ENCODE measurements at places on chromosomes 2 and 18. TPM values are rescaled to one million over a fixed set of nuclear protein-coding genes. Genes with fewer than 3 reads are reported as not detected.

DNA sequence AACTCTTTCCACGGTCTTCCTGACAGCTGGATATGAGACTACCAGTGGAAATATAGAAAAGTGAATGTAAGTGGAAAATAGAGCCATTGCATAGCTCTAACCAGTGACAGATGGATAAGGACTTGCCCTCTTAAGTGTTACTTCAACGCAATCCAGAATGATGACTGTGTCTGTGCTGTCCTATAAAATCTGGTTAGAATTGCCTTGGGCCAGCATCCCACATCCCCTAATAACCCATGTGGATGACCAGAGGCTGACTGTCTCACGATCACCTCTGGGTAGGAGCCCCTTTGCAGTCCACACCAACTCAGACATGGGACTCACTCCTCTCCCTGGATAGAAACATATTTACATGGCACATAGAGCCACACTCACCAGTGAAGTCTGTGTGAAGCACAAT is 186.6 kb downstream of the C1D start:
- no peak for DNase-seq

- DNase-seq, result peak; percentile 41
These were observed 5.0 kb downstream of the FZD7 start for GRCh38 chr2:202038471-202039277.

DNA sequence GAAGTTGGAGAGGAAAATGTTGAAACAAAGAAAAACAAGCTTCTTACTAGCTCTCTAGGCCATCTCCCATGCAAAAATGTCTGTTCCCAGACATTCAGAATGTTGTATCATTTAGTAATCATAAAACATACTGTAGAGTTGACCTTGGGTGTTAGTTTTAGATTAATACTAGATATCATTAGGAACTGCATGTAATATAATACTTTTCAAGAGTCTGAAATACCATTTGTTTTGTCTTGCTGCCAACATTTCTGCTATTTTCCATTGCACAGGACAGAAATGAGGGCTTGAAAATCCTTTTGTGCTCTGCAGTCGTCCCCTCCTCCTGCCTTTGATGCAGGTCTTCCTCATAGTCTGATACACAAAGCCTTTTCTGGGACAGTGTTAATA is 89.5 kb upstream of the RBMS1 start:
- peak; percentile 71 for DNase-seq

- no peak for DNase-seq
These were observed 93.5 kb upstream of the SLC14A2 start for GRCh38 chr18:45521777-45522176.

The LDLRAD4 gene
- total RNA-seq, result 36.7 TPM

The ABCG8 gene
- not detected for total RNA-seq

The PSMA8 gene
- not detected for total RNA-seq

The CCDC74B gene
- total RNA-seq, result 1.0 TPM

Data from tongue (tissue), 3 donors.